ENCODE measurements at places on chromosomes 4 and X.

- no peak for DNase-seq
Measured at GRCh38 chrX:30589146-30589888, 11.8 kb upstream of the TASL start.

DNA sequence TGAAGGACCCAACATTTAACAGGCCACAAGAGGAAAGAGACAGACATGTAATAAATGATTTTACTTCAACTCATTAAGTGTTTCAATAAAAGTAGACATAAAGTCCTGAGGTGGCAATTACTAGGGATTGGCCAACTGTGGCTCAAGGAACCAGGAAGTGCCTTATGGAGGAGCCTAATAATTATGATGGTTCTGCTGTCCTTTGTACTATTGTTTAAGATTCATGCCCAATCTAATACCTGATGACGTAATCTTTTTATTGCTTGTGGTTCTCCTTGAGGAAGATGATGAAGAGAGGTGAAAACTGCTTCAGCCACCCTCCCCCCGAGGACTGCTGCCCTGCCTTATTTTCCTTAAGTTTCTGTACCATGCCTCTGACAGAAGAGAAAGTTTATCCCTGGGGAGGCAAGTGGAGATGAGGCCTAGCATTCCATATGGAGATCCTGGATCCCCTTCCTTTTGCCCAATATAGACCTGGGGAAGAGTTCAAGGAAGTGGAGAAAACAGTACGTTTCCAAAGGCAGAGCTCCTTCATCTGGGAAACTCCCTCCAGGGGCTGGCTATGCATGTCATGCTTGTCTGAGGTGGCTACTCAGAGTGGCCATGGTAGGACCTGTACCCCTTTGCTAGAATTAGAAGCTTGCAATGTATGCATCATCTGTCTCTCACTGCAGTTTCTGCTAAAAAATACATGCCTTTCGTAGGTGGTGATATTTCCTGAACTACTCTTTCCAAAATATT, 56.8 kb upstream of the FAT1 start:
- no peak for DNase-seq

- DNase-seq: no peak
Measured at GRCh38 chrX:153939573-153939972, 4.7 kb upstream of the NAA10 start.

DNA sequence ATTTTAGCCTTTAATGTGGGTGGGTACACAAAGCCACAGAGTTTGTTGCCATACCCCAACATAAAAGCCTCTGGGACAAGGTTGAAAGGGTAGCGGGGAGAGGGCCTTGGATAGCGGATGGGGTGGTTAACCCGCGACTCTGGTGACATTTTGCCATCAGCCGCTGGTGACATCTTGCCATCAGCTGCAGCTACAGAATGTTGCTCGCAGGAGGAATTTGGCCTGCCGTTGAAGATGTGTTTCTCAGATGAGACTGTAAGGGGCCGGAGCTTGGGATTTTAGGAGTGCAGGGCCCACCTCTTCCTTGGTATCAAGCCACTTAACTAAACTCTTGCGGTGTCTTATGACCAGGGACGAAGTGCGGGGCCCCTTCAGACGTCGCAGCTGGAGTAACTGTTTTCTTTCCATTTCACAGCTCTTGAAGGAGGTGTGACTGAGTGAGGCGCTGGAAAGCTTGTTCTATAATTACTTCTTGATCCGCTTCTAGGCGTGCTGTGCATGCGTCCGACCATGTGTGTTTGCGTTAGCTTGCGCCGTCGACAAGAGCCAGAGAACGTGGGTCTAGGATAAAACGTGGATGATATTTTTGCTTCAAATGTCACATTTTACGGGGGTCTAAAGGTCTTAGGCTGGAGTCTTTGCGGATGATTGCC, 820 bp upstream of the RASL11B start:
- no peak for DNase-seq

- DNase-seq: no peak
Measured at GRCh38 chr4:25032126-25032525, 1.4 kb upstream of the LGI2 start.

DNA sequence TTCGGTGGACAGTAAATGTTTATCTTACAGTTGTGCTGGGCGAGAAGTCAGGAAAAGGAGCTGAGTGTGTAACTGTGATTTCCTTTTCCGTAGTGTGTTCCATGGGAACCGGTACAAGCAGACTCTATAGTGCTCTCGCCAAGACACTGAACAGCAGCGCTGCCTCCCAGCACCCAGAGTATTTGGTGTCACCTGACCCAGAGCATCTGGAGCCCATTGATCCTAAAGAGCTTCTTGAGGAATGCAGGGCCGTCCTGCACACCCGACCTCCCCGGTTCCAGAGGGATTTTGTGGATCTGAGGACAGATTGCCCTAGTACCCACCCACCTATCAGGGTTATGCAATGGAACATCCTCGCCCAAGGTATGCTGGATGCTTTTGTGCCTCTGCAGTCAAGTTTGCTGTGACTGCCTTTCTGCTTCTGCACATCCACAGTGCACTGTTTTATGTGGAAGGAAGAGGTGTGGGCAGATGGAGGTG, 27.4 kb downstream of the NOCT start:
- no peak for DNase-seq

GRCh38 chr4:84956014-84956413, 10.5 kb downstream of the WDFY3 start:
- DNase-seq: no peak

DNA sequence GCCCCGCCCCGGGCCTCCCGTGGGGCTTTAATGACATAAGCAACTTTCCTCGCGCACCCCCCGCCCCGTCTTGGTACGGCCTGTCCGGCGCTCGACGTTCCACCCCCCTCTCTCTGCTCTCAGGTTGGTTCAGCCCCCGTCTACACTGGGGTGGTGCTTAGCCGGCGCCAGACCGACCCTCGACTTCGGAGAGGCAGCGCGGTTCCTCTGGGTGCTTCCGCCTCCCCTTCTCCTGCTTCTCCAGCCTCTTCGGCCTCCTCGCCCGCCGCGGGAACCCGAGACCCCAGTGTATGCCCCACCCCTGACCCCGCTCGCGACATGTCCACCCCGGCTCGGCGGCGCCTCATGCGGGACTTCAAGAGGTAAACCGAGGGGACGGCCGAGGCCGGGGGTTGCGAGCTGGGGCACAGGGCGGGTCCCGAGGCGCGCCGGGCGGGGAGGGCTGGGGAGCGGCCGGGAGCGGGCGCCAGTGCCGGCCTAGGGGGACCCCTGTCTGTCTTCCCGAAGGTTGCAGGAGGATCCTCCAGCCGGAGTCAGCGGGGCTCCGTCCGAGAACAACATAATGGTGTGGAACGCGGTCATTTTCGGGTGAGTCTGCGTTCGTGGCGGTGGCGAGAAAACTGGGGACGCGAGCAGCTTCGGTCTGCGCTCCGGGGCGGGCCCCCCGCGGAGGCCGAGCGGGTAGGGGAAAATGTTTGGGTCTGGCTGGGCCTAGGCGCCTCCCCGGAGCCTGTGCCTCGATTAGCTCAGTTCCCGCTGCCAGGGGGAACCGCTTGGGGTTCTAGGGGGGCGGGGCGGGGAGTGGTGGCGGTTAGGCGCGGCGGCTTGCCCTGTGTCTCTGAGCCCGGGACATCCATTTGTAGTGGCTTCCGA, at the start of gene UBE2A:
TSS of gene UBE2A (plus strand) at position 170 of the 873 bp plus-strand sequence. CDS start at position 319, 149 bp downstream.
- DNase-seq: peak; percentile 84

GRCh38 chr4:73099143-73099542, 29.6 kb upstream of the COX18 start:
- no peak for DNase-seq

GRCh38 chr4:112931001-112931400, 118.5 kb upstream of the ANK2 start:
- DNase-seq: no peak

DNA sequence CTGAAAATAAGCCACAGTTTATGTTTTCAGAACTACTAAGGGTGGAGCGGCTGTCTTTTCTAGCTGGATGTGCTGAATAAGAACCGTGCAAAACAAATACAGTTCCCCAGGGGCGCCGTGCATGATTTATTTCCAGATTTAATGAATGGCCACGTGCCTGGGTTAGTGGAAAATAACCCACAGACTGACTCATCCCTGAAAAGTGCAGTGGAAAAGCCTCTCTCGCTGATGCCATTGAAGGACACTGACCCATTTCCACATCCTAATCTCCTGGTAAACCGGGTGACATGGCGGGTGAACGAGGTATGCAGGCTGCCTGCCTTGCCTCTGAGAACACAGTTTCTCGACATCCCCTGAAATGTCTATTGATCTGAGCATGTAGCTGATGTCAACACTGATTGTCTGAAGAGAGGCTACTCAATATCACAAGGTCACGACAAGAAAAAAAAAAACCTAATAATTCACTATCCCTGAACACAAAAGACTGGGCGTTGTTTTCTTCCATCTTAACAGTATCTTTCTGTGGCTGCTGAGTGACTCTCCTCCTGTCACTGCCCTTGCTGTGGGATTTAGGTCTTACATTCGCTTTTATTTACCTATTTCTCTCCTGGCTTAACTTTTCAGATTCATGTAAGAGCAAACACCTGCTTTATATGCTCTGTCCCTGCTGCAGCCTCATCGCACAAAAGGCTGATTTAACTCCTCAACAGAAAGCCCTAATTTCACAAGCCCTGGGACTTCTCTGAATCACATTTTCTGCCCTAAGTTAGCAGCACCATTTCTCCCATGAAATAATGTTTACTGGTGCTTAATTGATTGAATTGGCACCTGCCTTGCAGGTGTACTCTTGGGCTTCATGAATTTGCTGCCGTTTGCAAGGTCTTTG, 76.9 kb upstream of the SCOC start:
- no peak for DNase-seq

DNA sequence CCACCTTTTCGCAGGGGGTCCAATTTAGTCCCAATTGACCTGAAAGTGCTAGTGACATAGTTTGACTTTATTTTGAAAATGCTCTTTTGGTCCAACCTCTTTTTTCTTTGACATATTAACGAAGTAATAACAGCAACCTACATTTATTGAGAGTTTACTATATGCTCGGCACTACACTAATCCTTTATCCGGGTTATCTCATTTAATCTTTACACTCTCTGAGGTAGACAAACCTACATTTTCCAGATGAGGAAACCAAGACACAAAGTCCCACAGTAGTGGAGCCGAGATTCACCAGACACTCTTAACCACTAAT, 307 bp upstream of the ATRX start:
- DNase-seq: no peak

DNA sequence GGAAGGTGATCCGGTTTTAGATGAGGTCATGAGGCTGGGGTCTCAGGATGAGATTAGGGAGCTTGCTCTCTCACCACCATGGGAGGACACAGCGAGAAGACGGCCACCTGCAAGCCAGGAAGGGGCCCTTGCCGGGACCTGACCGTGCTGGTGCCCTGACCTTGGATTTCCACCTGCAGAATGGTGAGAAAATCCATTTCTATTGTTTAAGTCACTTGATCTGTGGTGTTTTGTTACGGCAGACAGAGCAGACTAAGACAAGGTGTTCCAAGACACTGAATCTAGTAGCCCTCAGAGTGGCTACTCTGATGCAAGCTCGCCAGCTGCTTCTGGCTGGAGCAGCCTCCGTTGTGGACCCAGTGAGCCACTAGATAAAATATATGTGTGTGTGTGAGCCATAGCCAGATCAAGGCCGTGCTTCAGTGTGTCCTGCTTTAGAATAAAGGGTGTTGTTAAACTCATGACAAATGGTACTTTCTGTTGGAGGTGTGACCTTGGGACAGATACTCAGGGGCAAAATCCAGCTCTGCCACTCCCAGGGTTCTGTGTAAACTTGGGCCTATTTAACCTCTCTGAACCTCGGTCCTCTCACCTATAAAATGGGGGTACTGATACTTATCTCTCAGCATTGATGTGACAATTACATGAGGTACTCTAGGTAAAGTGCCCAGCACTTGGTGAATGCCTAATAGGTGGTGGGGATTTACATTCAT, 67.9 kb upstream of the STX18 start:
- DNase-seq: no peak

- no peak for DNase-seq
Measured at GRCh38 chrX:100586747-100587146, 2.0 kb downstream of the TNMD start.

- DNase-seq: no peak
Measured at GRCh38 chr4:180913750-180914149, 1329.5 kb upstream of the TENM3 start.

GRCh38 chr4:176137631-176138030, 57.8 kb downstream of the SPATA4 start:
- no peak for DNase-seq

DNA sequence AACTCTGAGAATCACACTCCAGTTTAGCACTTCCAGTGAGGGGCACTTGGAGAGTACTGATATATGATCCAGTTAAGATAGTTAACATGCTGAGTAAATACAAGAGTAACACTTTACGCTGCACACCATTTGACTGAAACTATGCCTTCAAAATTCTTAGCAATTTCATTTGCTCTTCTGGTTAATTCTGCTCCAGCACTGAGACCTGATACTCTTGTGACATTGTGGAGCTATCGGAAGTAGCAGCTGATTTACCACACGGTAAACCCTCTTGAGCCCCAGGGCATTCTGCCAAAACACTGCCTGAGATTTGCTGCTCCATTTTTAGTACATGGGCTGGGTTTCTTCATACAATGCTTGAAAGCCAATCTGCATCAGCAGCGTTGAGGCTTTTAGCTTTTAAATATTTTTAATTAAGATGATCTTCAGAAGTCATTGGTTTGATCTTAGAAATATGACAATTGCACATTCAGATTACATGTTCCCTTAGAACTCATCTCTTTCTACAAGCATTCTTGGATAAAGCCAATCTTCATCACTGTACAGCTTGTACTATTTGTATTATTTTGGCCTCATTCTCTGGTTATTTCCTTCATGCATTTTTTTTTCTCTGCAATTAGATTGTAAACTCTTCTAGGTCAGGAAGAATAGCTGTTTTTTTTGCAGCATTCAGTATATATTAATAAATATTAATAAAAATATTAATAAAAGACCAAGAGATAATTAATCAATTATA, 67.8 kb upstream of the ETNPPL start:
- DNase-seq: no peak

GRCh38 chr4:77599378-77599777, 6.2 kb upstream of the CXCL13 start:
- DNase-seq: no peak

GRCh38 chr4:18111081-18111480, 89.5 kb upstream of the LCORL start:
- no peak for DNase-seq

DNA sequence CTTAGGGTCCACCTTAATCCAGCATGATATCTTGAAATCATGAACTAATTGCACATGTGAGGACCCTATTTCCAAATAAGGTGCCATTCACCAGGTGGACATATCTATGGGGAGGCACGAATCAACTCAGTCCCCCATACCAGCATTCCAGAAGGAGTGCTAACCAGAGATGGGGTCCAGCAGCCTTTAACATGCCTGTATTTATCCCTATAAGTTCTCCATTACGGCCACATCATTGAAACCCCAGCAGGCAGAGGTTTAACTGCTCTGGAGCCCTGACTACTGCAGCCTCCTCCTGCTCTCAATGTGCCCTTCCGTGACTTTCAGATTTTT, 3.2 kb upstream of the ASMTL start:
- no peak for DNase-seq

DNA sequence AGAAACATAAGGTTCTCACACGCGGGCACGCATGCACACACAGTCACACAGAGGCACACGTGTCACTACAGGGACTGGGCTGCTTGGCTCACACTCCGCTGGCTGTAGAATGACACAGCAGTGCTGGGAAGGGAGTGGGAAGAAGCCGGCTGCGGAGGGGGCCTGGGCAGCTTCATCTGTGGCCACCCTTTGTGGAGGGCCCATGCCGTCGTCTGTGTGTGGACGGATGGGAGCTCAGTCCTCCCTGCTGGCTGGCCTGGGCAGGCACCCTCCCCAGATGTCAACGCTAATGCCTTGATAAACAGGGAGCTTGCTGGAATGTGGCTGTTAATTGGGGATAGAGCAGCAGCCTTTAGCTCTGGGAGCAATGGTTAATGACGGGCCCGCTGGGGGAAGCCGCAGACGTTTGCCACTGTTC, 621.1 kb downstream of the BCOR start:
- no peak for DNase-seq

- no peak for DNase-seq
Measured at GRCh38 chrX:21374994-21375707, 933 bp downstream of the CNKSR2 start.
